ENCODE measurements at places on chromosomes 11 and 22.

DNA sequence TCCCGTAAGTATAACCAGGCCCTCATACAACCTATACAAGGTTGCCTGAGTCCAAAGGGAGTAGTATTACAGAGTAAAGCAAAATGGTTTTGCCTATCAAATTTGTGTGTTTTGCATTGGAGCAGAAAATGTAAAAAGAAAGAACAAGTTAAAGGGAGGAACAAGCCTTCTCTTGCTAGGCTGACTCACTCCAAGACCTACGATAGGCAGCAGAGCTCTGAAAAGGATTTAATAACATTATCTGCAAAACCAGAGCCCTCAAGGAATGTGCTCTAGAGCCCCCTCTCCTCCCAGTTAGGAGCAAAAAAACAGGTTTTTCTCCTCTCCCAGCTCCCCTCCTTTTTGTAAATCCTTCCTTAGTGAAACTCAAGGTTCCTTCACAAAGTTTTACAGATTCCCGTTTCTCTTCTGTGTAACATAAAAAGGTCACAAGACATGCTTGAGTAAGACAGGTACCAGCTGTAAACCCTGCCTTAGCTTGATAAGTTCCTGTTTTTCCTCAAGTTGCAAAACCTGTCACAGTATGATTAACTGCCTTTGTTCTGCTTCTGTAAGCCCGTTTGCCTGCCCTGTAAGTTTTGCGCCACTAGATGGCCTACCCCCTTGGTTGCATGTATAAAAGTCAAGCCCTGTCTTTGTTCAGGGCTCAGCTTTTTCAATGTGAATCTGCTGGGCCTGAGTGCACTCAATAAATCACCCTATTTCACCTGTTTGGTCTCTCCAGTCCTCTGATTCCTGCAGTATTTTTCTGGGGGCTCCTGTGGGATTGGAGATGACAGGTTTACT, 498.2 kb downstream of the KCNA4 start:
- no peak for DNase-seq

DNA sequence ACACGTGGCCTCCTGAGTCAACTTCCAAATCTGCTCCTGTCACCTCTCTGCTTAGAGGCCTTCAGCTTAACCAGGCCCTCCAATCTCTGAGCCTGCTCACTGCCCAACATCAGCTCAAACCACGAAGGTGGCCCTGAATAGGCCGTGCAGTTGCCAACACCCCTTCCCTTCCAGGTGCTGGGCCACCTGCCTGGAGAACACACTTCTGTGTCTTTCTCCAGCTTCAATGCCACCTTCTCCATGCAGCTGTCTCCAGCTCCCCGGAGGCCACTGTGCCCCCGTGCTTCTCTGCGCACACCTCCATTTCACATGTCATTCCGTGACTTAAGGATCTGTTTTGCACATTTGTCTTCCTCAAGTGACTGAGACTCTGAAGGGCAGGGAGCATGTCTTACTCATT, 5.3 kb downstream of the RELA start:
- DNase-seq: no peak

GRCh38 chr22:44583854-44584253, 85.8 kb upstream of the RTL6 start:
- no peak for DNase-seq

GRCh38 chr11:125452125-125452470, 44.0 kb downstream of the FEZ1 start:
- DNase-seq: no peak

DNA sequence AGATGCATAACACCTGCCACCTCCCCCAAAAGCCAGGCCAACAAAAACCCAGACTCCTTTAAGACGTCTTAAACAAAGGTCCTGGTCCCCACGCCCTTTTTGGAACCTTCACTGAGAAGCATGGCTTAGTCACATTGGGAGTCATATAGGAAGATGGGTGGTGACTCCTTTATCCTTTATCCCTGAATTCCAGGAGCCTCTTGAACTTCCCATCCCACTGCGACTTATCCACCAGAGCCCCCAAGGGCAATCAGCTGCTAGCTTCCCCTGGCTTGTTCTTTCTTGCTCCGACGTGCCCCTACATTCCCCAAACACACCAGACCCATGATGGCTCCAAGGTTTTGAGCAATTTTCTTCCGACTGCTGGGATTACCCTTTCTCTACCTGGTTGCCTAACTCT, 567.0 kb upstream of the CADM1 start:
- DNase-seq: no peak

Data from lung microvascular endothelial cell (primary cell).